ENCODE measurements at places on chromosomes 1 and 21. TPM values are rescaled to one million over a fixed set of nuclear protein-coding genes. Genes with fewer than 3 reads are reported as not detected.

DNA sequence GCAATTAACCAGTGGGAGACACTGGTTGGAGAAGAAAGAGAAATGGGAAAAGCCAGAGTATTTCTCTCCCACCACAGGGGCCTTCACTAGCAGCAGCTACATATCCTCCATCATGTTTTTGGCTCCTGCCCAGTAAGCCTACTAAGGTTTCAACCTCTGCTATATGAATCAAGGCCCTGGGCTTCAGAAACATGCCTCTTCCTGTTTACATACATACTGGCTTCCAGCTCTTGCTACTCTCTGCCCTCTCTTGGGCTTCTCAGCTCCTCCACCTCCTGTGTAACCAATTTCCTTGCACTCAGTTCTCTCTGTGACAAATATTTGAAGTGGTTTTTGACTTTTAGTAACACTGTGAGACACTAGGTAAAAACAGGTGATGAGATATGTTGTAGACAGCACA, 80.8 kb downstream of the LRRC7 start:
- no peaks in the 10 kb centered on the region for H3K27me3 ChIP-seq
- H3K4me1 ChIP-seq = no peaks in the 10 kb centered on the region
- H3K36me3 ChIP-seq = no peaks in the 10 kb centered on the region
- DNase-seq = no peak
- no peak overlapping the region for H3K4me3 ChIP-seq

DNA sequence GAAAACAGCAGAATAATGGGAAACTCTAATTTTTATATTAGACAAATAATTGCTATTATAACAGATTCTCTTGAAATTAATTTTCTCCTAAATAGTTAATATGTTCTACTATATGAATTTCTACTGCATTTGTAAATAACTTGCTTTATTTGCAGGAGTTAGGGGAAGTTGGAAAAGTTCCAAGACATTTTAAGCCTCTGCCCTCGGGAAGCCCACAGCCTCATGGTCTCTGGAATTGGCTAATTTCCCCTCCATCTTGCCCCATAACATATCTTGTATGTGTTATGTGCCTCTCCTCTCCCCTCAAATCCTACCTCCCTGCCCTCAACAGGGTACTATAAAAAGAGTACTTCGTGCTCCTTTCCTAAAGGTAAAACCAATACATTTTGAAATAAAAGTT, 271.4 kb upstream of the NR5A2 start:
- no peaks in the 10 kb centered on the region for H3K4me1 ChIP-seq
- H3K27ac ChIP-seq = no peak overlapping the region
- no peaks in the 10 kb centered on the region for H3K36me3 ChIP-seq
- H3K27me3 ChIP-seq = peaks cover 5% of the 10 kb centered on the region

Gene FCRL1
- not detected for total RNA-seq

Gene PARP1
- 197 TPM for total RNA-seq

Gene LCE3E
- total RNA-seq = not detected

Gene GPR37L1
- not detected for total RNA-seq

DNA sequence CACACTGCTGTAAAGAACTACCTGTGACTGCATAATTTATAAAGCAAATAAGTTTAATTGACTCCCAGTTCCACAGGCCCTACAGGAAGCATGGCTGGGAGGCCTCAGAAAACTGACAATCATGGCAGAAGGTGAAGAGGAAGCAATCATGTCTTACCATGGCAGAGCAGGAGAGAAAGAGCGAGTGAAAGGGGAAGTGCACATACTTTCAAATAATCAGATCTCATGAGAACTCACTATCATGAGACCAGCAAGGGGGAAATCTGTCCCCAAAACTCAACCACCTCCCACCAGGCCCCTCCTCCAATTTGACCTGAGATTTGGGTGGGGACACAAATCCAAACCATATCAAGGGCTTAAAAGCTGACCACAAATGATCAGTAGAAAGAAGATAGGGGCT, 493.2 kb downstream of the PTPRC start:
- H3K36me3 ChIP-seq = no peaks in the 10 kb centered on the region
- H3K27me3 ChIP-seq = peaks cover 26% of the 10 kb centered on the region
- no peak for DNase-seq
- H3K4me3 ChIP-seq = no peak overlapping the region
- H3K4me1 ChIP-seq = peaks cover 2% of the 10 kb centered on the region

- peaks cover 19% of the 10 kb centered on the region for H3K36me3 ChIP-seq
- peaks cover 34% of the 10 kb centered on the region for H3K4me1 ChIP-seq
- peak; percentile 36 for DNase-seq
- H3K4me3 ChIP-seq = peak overlapping the region; percentile 78
- H3K27me3 ChIP-seq = no peaks in the 10 kb centered on the region
These were observed 627 bp upstream of the GNB1 start for GRCh38 chr1:1891349-1892078.

- no peak for DNase-seq
- no peak overlapping the region for H3K4me3 ChIP-seq
- peaks cover 67% of the 10 kb centered on the region for H3K4me1 ChIP-seq
- H3K36me3 ChIP-seq = no peaks in the 10 kb centered on the region
- no peak overlapping the region for H3K27ac ChIP-seq
These were observed 59.5 kb upstream of the EFHD2 start for GRCh38 chr1:15350151-15350550.

Gene CNST
- total RNA-seq = 21.6 TPM

DNA sequence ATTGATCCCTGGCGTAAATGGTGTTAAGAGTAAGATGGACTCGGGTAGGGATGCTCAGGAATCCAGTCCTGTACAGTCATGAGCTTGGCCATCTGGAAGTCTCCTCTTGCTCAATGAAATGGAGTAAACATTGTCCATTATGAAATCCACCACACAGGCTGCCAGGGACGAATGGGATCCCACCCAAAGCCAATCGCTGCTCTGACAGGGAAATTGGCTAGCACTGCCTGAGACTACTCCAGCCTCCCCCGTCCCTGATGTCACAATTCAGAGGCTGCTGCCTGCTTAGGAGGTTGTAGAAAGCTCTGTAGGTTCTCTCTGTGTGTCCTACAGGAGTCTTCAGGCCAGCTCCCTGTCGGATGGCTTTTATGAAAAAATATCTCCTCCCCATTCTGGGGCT, at the start of gene HSD11B1:
HSD11B1 (plus strand) TSS at position 263 of the 400 bp plus-strand sequence; CDS start at position 360, 97 bp downstream.
- H3K27me3 ChIP-seq = no peaks in the 10 kb centered on the region
- H3K27ac ChIP-seq = peak within 1 kb of the TSS; percentile 82
- H3K4me3 ChIP-seq = peak within 1 kb of the TSS; percentile 40
- peaks cover 52% of the 10 kb centered on the region for H3K36me3 ChIP-seq
- H3K4me1 ChIP-seq = peaks cover 68% of the 10 kb centered on the region

- H3K27me3 ChIP-seq = no peaks in the 10 kb centered on the region
- no peak for DNase-seq
- H3K36me3 ChIP-seq = no peaks in the 10 kb centered on the region
- H3K4me1 ChIP-seq = no peaks in the 10 kb centered on the region
- no peak overlapping the region for H3K4me3 ChIP-seq
- no peak overlapping the region for H3K27ac ChIP-seq
These were observed 24.0 kb downstream of the RGS4 start for GRCh38 chr1:163093169-163093568.

DNA sequence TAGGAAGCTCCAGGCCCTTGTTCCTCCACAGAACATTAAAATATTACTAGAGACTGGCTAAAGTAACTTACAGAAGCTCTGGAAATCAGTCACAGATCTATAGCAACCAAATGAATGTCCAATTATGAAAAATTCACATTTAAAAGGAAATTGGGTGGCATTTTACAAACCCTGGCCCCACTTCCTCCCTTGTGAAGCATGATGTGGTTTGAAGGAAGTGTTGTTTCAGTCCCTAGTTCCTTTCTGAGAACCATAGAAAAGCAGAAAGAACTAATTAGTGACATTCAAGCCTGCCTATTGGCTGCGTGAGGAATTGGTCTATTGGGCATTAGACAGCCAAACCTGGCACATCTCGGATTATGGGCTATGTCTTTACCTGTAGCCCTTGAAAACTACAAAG, 649.7 kb upstream of the NEGR1 start:
- H3K4me3 ChIP-seq = no peak overlapping the region
- no peaks in the 10 kb centered on the region for H3K4me1 ChIP-seq
- no peak overlapping the region for H3K27ac ChIP-seq
- DNase-seq = no peak

Gene SGIP1
- not detected for total RNA-seq

DNA sequence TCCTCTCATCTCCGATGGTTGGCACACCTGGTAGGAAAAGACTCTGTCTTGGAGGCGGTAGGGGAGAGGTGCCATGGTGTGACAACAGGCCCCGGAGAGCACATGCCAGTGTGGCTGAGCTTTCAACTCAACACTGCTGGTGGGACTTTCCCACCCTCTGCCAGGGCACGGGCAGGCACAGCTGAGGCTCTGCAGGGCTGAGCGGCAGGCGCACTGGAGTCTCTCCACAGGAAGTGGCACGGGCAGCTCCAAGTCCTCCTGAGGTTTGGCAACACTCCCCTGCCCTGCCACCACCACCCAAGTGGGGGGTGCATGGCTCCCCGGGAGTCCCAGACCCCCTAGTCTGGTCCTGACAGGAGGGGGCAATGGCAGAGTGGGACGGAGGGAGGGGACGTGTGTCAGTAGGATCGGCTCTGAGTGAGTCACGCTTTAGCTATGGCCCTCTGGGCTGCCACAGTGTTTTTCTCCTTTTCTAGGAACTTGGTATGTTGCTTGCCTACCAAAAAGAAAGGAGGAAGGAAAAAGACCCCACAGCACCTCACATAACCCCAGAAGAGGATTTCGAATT, 27.3 kb upstream of the EVA1B start:
- H3K4me1 ChIP-seq = peaks cover 10% of the 10 kb centered on the region
- H3K27ac ChIP-seq = peak overlapping the region; percentile 20
- peaks cover 29% of the 10 kb centered on the region for H3K36me3 ChIP-seq
- H3K4me3 ChIP-seq = no peak overlapping the region
- peak; percentile 18 for DNase-seq

All from activated T-helper 2 cell treated with anti-CD3 and anti-CD28 coated beads, Interferon-gamma antibody, Interleukin-2, Interleukin-4, amounts not matched to agents 10 μg/mL and 5 μg/mL and 100 μg/mL, durations not matched to agents 14 hours and 24 hours and 36 hours (primary cell).